Cerebellum (tissue), 4 donors: ENCODE measurements at places on chromosomes 16 and 17.

GRCh38 chr16:90033387-90033786 is 14.1 kb upstream of the DBNDD1 start:
- no peak for DNase-seq

DNA sequence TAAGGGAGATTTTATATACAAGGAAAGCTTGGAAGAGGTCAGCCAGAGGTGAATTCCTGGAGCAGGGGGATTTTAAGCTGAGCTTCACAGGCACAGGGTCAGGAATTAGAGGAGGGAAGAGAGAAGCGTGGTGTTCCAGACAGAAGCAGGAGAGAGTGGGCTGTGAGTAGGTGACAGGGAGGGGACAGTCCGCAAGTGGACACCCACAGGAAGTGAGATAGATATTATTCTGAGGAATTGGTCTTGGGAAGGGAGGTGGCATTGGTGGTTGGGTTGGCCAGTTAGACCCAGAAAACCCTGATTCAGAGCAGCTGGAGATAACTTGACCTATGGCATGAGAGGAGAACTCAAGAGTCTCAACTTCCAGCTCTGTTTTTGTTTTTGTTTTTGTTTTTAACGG is 14.7 kb downstream of the PHB1 start:
- no peak for DNase-seq

DNA sequence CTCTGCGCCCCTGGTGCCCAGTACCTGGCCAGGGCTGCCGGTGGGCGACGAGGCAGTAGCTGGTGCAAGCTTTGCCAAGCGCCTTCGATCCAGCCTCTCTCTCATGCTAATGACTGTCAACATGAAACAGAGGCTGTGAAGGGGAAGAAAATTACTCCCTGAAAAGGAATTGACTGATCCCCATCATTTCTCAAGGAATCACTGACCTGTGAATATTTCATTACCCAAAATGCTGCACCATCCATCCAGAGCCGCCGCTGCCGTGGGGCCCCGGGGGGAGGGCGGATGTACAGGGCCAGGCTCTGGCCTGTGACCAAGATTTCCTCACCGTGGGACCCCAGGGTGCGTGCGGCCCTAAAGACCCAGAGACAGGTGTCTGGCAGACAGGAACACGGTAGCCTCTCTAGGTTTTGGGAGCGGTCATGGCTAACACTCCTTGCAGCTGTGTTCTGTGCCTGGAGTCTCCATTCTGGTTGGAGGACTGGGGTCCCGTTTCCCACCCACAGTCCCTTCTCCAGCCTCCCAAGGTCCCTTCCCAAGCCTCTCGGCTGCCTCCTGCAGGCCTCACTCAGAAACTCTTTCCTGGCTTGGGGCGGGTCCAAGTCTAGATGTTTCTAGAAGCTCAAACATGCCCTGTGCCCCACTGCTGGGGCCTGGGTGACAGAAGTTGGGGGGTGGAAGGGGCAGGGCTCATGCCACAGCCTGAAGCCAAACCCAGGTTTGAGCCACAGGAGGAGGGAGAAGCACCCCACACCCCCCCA is 73.3 kb downstream of the ENGASE start:
- DNase-seq = no peak

- no peak for DNase-seq
These were observed 5.0 kb downstream of the ADCY7 start for GRCh38 chr16:50271148-50272041.

DNA sequence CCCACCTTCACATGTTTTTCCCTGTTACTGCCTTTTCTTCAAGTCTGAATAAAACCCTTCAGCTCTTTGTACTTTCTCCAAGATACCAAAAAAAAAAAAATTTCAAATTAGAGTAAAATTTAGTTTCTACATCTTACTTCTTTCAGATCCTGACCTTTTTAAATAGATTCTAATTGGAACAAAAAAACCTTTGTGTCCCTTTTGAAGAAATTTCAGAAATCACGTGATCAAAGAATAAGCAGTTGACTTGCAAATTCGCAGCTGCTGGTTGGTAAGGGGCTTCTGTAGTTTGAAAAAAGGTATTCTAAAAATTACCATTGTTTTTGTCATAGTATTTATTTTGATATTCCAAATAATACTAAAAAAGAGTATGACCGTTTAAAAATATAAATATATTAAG is 71.7 kb downstream of the CDC27 start:
- DNase-seq = no peak

DNA sequence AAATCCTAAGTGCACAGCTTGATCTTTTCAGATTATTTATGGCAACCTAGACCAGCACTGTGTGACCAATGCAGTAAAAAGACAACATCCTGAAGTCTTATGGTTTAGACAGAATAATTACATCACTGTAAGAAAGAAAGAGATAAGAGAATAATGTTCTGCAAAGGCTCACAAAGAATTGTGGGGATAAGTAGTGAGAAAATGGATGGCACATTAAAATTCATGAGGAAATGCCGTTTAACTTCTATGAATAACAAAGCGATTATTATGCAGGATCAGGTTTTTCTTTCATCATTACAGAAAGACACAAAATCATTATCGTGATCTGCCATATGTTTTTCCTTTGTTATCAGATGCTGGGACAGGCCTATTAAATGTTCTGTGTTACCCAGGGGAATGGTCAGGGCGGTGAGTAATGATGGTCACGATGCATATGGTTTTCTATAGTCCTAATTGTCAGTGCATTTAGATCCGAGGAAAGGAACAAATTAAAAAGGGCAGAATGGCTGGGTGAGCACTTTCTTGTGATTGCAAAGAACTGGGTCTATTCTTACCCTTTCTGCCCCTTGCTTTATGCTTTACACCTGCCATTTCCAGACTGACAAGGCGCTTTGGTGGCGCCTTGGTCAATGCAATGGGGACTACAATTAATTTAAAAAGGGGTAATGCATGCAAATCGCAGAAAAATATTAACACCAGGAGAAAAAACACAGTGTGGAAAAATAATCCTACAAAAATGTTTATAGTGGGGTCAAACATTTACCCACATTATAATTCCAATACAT is 18.1 kb upstream of the DHX40 start:
- DNase-seq = no peak

DNA sequence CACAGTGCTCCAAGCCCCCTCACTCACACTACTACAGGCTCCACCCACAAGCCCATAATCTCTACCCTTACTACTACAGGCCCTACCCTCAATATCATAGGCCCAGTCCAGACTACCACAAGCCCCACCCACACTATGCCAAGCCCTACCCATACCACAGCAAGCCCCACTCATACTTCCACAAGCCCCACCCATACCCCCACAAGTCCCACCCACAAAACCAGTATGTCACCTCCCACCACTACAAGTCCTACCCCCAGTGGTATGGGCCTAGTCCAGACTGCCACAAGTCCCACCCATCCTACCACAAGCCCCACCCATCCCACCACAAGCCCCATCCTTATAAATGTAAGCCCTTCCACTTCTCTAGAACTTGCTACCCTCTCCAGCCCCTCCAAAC is 13.8 kb downstream of the RIPOR1 start:
- DNase-seq = no peak

DNA sequence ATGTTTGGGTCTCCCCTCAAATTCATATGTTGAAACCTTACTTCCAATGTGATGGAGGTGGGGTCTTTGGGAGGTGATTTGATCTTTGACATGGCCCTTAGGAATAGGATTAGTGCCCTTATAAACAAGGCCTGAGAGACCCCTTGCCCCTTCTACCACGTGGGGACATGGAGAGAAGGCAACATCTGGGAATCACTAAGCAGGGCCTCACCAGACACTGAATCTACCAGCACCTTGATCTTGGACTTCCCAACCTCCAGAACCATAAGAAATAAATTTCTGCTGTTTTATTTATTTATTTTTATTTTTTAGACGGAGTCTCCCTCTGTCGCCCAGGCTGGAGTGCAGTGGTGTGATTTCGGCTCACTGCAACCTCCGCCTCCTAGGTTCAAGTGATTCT is 40.1 kb downstream of the GDE1 start:
- no peak for DNase-seq

GRCh38 chr17:21523497-21524210 is 147.5 kb downstream of the KCNJ12 start:
- DNase-seq = no peak

- DNase-seq = no peak
These were observed 444.0 kb downstream of the XYLT1 start for GRCh38 chr16:17026600-17027242.

- no peak for DNase-seq
These were observed 6.3 kb downstream of the TERF2IP start for GRCh38 chr16:75653922-75654321.

GRCh38 chr17:13520899-13521572 is 80.7 kb downstream of the HS3ST3A1 start:
- no peak for DNase-seq
